ENCODE measurements at places on chromosomes 12 and 14.

DNA sequence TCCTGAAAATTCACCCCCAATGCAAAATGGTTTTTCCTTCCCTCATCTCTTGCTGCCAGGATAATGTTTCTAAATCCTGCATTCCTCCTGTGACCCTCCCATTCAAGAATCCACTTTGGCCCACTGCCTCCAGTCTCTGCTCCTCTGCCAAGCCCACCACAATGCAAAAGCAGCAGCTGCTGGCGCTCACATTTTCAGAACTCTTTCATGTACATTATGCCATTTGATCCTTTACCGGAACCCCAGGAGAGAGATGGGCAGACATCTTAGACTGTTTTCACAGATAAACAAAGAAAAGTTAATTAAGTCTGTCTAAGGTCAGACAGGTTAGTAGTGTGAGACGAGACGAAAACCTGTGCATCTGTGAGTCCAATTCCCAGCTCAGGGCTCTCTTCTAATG lies 12.9 kb downstream of the LRIG3 start:
- no peak for DNase-seq

GRCh38 chr12:50104417-50105366 lies 884 bp downstream of the GPD1 start:
- DNase-seq, result no peak

GRCh38 chr12:49188201-49188915 lies 522 bp downstream of the TUBA1A start:
- DNase-seq, result peak; percentile 9

DNA sequence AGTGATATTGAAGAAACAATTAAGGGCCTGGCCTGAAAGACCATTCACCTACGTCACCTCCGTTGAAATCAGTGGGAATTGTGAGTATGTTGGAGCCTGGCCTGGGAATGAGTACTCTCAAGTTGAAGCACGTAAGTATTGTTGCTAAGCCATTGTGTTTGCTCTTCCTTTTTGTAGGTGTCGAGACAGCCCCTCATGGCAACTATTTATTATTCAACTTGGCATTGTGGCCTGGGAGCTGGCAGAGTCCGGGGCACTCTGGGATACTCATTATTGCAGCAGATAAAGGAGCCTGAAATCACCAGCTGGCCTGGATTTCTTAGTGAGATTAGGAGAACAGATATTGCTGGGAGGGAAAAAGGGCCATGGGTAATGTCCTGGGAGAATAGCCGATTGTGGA lies 147.4 kb downstream of the C12orf75 start:
- peak; percentile 50 for DNase-seq

DNA sequence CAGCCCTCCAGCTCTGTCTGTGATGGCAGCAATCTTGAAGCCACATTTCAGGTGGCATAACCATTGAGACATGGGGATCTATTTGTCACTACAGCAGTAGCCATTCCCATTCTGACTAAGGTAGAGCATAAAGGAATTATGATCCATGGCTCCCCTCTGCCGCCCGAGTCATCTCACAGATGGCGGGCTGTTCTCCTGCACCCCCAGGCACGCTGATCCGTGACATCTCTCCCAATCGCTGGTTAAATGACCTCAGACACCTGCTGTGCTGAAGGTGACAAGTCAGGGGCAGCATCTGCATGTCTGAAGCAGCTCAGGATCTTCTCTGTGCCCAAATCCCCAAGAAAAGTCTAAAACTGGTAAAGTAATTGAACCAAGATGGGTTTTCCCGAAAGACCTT lies 124.3 kb downstream of the ZFP36L1 start:
- no peak for DNase-seq

- DNase-seq, result no peak
Observed at GRCh38 chr14:82029038-82029437, 495.4 kb upstream of the SEL1L start.

DNA sequence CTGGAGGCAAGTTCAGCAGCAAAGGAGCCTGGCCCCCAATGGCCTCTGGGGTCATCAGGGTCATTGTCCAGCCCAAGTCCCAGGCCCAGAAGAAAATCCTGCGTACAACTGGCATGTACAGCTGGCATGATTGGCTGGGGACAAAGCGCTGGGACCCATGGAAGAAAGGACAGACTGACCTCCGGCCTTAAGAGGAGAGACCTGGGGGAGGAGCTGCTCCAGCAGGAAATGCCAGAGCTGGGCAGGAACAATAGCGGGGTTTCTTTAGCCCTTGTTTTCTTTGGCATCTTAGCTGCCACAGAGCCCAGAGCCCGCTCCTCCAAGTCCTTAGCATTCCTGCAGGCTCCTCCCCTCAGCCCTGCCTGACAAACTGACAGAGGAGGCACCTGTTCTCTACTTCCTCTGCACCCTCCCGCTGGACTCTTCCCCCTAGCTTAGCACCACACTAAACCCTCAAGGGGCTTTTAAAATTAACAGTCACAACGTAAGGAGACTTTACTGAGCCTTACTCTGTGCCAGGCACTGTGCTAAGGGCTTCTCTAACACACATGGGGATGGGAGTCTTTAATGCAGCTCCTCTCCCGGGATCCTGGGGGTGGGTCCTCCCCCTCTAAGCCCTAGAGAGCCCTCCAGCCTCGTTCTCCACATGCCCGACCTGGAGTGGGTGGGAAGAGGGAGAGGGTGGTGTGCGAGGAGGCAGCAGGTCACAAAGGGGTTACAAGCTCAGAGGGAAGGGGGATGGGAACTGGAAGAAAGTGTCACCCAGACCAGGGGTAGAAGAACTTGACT lies 1.8 kb upstream of the AQP5 start:
- DNase-seq, result no peak

DNA sequence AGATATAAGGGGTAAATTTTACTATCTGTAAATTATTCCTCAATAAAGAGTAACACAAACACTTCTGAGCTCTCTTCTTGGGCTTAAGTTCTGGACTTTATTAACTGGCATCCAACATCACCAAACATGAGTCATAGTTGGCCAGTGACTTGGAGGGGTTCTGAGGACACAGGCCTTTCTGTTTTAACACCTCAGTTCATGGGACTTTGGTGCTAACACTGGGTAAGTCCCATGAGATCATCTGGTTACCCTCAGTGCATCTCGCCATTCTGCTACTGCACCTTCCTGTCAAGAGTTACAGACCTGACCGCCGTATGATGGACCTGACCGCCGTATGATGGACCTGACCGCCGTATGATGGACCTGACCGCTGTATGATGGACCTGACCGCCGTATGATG lies 9.9 kb downstream of the SLC15A4 start:
- DNase-seq, result no peak

DNA sequence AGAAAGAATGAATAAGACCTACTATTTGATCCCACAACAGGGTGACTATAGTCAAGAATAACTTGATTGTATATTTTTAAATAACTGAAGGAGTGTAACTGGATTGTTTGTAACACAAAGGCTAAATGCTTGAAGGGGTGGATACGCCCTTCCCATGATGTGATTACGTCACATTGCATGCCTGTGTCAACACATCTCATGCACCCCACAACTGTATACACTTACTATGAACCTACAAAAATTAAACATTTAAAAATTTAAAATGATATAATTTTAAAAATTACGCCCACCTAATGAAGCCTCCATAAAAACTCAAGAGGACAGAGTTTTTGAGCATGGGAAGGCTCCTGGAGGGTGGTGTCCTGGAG lies 94.5 kb downstream of the SCARB1 start:
- DNase-seq, result no peak

GRCh38 chr14:71754422-71755095 lies 177.7 kb upstream of the RGS6 start:
- no peak for DNase-seq

GRCh38 chr14:33602396-33602795 lies 348.5 kb downstream of the EGLN3 start:
- DNase-seq, result no peak

- DNase-seq, result no peak
Observed at GRCh38 chr12:113366827-113367226, 8.4 kb downstream of the PLBD2 start.

DNA sequence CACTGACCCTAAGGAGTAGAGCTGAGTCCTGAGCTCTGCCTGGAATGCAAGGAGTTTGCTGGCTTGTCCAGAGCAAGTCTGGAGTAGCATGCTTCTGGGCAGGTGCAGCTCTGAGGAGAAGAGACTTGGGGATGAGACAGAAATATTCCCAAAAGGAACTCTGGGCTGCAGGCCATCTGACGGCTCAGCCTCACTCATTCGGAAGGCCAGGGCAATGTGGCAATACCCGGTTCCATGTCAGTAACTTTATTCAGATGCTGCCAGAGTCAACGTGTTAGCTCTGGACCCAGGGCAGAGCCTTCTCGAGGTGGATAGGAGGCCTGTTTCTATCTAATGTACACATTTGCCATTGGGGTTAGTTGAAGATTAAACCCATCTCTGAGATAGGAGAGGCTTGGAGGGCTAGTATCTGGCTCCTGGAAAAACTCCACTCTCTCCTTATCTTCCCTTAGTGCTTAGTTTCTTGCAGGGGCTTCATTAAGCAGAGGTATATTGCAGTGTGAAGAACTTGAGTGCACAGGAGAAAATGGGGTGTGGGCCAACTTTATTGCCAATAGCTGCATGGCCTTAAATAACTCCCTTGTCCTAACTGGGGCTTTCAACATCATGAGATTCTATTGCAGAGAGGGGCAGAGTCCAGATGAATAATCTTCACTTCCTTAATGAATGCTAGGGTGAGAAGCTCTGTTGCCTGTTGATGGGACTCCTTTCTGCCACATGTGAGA lies 65.6 kb downstream of the NTF3 start:
- DNase-seq, result no peak

Data from DMS153 (cell line).